ENCODE measurements at places on chromosomes 4 and X.

GRCh38 chr4:77800483-77801259 is 18.5 kb downstream of the CNOT6L start:
- no peak for DNase-seq

GRCh38 chr4:13484749-13485221 is 645 bp upstream of the RAB28 start:
- no peak for DNase-seq

DNA sequence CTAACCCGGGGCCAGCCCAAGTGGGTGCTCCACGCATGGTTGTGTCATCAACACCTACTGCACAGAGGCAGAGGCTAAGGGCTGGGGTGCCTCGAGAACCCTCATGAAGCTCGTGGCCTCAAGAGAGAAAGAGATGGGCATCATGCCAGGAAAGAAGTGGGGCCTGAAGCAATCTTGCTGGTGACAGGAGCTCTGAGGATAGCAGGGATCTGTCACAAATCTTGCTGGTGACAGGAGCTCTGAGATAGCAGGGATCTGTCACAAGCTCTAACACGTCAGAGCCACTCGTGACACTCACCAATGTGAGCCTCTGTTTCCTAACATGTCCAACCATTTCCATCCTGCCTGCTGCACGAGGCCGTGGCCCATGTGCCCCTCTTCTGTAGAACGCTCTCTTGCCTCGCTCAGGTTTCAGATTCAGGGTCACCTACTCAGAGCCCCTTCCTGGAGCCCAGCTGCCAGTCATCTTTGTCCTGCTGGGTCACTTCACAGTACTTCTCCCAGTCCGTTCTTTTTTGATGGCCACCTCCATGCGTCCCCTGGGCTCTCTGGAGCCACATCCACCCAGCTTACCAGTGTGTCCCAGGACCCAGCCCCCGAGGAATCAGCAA is 21.1 kb downstream of the PNMA6E start:
- DNase-seq: no peak

GRCh38 chr4:164779811-164780216 is 25.9 kb downstream of the SMIM31 start:
- peak; percentile 68 for DNase-seq

GRCh38 chr4:119657111-119657611 is 28.6 kb upstream of the PDE5A start:
- DNase-seq: no peak

- DNase-seq: no peak
Measured at GRCh38 chr4:143819029-143819428, 86.3 kb downstream of the GYPE start.

- DNase-seq: no peak
Measured at GRCh38 chr4:16659079-16659478, 239.4 kb downstream of the LDB2 start.

- no peak for DNase-seq
Measured at GRCh38 chr4:111839141-111839540, 306.1 kb upstream of the FAM241A start.

- DNase-seq: no peak
Measured at GRCh38 chrX:24098932-24099331, 44.2 kb downstream of the EIF2S3 start.

- no peak for DNase-seq
Measured at GRCh38 chr4:47334652-47335051, 128.8 kb downstream of the COMMD8 start.

- DNase-seq: no peak
Measured at GRCh38 chrX:55663584-55663983, 40.4 kb downstream of the FOXR2 start.

GRCh38 chr4:158915683-158916241 is 146.9 kb downstream of the FNIP2 start:
- no peak for DNase-seq

DNA sequence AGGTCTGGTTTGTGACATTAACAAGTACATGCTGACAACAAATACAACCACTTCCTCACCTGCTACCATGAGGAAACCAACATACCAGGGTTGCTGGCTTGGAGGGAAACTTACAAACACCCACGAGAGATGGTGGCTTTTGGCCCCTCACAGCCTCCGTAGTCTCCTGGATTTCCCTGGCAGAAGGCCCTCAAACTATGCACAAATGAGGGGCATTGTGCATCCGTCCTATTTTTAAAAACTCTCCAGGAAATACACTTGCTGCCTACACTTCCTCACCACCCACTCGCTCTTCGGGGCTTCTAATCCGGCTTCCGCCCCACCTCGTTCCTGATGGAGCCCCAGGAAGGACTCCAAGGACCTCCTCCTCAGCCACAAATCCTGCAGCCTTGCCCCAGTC is 355.0 kb upstream of the GATB start:
- no peak for DNase-seq

DNA sequence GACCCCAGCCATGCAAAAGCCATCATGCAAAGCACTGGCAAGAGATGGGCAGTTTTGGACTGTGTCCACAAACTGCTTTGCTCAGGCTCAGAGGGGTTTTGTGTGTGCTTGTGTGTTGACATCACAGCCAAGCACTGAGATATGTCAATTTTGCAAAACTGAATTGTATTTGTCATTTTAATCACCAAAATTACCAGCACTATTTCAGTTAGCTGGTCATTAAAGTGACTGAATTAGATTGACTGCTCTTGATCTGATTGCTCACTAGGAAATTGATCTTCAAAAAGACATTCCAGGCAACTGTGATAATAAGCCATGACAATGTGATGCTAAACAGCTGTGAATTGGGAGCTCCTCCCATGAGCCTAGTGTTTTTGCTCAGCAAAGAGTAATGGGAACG is 337.3 kb upstream of the GNPDA2 start:
- no peak for DNase-seq

GRCh38 chrX:53481816-53482465 is 47.8 kb upstream of the HSD17B10 start:
- DNase-seq: peak; percentile 70

GRCh38 chr4:187480146-187481145 is 515.1 kb upstream of the ZFP42 start:
- no peak for DNase-seq

DNA sequence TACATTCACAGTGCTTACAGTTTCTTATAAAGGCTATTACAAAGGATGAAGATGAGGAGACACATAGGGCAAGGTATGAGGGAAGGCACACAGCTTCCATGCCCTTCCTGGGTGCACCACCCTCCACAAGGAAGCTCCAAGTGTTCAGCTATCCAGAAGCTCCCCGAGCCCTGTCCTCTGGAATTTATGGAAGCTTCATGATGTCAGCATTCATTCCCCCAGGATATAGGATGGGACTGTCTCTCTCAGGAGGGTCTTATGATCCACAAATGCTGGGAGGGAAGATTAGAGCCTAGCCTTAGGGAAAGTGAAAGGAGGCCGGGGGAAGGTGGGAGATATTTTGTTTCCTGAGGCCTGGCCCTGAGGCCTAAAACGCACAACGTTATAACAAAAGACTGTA is 236.0 kb downstream of the ANK2 start:
- DNase-seq: peak; percentile 49

- peak; percentile 59 for DNase-seq
Measured at GRCh38 chr4:143374771-143375170, 38.1 kb downstream of the GAB1 start.

- DNase-seq: no peak
Measured at GRCh38 chr4:74942918-74943253, 10.0 kb downstream of the PARM1 start.

DNA sequence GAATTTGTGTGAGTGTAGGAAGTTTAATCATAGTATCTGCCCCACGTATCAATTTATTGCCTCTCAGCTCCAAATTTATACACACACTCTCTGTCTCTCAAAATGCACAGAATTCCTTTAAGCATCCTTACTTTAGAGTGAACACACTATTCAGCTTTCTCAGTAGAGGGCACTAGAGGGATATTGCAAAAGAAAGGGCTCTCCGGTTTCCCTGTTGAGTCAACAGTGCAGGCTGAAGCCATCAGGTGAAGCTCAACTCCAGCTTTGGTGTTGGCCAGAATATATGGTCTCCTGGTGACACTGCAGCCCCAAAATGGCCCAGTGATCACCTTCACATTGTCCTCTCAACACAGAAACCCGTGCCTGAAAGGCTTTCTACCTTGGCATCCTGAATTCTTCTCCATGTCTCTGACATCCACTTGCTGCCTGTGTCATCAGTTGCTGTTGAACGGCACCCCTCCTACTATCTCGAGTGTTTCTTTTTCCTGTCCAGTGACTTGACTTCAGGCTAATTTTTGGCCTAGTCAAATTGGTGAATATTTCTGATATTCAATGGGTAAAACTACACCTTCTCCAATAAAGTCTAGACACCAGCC is 670.5 kb downstream of the GABRG1 start:
- peak; percentile 4 for DNase-seq

DNA sequence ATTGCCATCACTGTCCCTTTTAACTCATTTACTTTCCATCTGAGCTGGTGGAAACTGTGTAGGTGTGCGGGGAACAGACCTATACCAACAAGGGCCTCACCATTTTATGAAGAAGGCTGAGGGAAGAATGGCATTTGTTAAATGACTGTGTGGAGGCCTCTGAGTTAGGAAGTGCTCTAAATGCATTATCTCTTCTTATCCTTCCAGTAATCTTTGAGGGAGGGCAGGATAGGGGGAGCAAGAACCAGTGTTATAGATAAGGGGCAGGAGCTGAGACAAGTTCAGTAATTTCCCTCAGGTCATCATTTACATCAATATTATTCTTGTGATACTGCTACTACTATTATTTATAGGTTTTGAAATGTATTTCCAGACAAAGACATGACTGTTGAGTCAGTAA is 122.4 kb upstream of the PDLIM3 start:
- no peak for DNase-seq

GRCh38 chr4:80475798-80476197 is 140.3 kb downstream of the CFAP299 start:
- DNase-seq: no peak

GRCh38 chr4:47824840-47825239 is 13.0 kb downstream of the CORIN start:
- peak; percentile 91 for DNase-seq

DNA sequence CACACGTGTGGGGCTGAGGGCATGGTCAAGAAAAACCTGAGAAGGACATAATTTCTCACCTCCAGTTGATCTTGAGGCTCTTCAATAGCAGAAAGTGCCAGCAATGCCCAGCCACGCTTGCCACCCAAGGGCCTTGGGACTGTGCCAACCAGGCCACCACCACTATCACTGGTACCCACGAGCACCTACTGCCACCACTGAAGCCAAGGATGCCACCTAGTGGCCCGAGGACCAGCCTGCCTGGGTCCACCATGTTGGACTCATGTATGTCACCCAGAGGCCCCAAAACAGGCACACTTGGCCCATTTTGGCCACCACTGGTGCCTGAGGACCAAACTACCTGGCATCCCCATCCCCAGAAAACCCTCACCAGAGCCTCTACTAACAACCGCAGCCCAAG is 191.8 kb downstream of the ADAM29 start:
- peak; percentile 3 for DNase-seq

GRCh38 chr4:70471897-70472296 is at the start of gene MUC7:
MUC7 (plus strand) TSS chr4:70472197; CDS start chr4:70474022, 1,825 bp downstream.
- no peak for DNase-seq

DNA sequence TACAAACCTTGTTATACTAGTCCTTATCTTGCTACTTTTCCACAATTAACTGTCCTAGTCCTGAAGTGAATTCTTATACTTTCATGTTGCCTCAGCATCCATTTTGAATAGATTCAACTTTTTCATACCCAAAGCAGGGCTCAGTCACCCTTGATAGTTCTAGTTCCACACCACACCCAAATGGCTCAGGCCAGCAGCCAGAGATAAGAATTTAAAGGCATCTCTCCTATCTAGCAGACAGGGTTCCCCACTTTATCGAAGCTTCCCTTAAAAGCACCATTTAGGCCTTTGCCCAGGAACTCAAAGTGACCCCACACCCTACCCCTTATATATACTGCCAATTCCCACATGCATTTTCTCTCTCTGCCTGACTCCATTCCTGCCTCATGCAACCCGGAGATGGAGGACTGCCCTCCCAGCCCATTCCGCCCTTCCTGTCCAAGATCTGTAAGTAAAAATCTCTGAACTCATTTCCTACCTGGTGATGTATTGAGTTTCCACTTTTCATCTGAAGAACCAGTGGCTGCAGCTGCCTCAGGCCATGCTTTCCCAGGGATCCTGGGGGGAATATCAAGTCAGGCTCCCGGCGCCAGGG is 63.7 kb upstream of the TXK start:
- no peak for DNase-seq

DNA sequence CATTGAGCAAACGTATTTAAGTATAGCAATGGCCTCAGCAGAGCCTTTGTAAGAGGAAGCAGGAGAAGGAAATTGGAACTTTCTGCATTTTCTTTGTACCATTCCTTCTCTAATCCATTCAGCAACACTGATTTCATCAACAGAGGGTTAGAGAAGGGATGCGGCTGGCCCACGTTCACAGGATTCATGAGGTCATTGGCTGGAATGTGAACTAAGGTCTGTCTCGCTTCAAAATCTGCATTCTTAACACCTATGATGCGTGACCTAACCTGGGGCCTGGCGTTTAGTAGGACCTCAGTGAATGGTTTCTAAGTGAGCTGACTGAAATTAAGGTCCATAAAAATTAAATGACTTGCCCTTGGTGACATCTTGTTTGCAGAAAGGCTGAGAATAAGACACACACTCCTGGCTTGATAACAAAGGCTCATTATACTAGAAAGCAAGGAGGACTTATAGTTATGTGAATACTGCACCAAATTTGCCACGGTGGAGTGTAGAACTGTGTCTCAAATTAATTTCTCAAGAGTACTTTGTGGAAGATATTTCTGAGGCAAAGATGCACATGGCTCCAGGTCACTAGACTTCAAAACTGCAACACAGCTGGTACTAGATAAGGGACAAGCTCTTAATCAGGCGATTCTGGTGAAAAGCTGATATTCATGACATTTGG is 25.4 kb downstream of the FGFBP1 start:
- DNase-seq: peak; percentile 41

GRCh38 chr4:3522651-3523050 is 9.6 kb downstream of the LRPAP1 start:
- no peak for DNase-seq

DNA sequence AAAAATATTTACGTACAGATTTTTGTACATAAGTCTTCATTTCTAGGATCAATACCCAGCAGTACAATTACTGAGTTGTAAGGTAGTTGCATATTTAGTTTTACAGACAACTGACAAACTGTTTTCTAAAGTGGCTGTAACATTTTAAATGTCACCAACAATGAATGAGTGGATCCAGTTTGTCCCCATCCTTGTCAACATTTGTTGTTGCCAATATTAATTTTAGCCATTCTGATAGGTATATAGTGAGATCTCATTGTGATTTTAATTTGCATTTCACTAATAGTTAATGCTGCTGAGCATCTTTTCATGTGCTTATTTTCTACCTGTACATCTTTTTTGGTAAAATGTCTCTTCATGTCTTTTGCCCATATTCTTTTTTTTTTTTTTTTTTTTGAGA is 30.9 kb upstream of the NOCT start:
- no peak for DNase-seq

- no peak for DNase-seq
Measured at GRCh38 chr4:104128850-104129213, 365.9 kb downstream of the CXXC4 start.

- DNase-seq: no peak
Measured at GRCh38 chr4:40888933-40889332, 139.2 kb downstream of the NSUN7 start.
